ENCODE measurements at places on chromosomes 7 and 10. TPM values are rescaled to one million over a fixed set of nuclear protein-coding genes. Genes with fewer than 3 reads are reported as not detected.

Gene CDK14
- 88.5 TPM for total RNA-seq

Gene TYW1
- total RNA-seq, result 28.1 TPM

Gene ZMIZ1
- 69.9 TPM for total RNA-seq

Gene SPDYE2
- total RNA-seq, result 0.27 TPM

Gene LRRD1
- total RNA-seq, result 0.44 TPM

Gene CDC14C
- total RNA-seq, result 0.22 TPM

Gene FAM25C
- not detected for total RNA-seq
